ENCODE measurements at places on chromosomes 11 and 22.

DNA sequence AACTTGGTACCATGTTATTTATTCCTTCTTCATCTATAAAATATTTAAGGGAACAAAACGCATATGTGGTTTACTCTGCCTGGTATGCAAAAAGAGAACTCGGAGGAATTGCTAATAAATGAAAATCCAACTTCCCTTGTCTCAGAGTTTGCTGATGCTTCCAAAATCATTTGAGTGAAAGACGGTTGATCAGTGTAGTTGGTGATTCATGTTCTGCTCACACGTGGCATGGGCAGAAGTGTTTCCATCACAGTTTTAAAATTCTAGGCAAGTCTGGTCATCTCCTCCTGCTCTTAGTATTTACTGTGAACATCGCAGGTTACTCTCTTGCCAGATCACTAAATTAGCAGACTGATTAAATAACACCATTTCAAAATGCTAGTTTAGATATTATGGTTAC lies 11.9 kb upstream of the PARVB start:
- no peak for DNase-seq

DNA sequence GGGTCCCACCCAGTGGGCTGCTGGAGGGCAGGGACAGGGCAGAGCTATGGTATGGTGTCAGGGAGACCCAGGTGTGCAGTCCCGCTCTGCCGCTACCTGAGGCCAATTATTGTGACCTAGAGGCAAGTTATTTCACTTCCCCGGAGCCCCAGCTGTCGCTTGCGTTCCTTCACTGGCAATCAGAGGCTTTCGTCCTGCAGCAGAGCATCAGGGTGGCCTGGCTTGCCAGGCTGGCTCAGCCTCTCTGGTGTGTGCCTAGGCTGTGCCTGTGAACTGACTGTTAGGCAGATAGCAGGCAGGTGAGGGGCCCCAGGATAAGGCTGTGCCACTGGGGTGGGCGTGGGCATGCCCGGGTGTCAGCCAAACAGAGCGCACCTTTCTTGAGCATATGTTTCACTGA lies 31.4 kb downstream of the GLB1L2 start:
- DNase-seq = no peak

GRCh38 chr11:11524436-11525061 lies 97.3 kb downstream of the GALNT18 start:
- DNase-seq = no peak

- no peak for DNase-seq
Measured at GRCh38 chr22:27223317-27224177, 566.2 kb downstream of the MIAT start.

GRCh38 chr11:88521399-88521798 lies 183.9 kb upstream of the CTSC start:
- no peak for DNase-seq

- DNase-seq = no peak
Measured at GRCh38 chr22:17481424-17481823, 81.9 kb upstream of the SLC25A18 start.

DNA sequence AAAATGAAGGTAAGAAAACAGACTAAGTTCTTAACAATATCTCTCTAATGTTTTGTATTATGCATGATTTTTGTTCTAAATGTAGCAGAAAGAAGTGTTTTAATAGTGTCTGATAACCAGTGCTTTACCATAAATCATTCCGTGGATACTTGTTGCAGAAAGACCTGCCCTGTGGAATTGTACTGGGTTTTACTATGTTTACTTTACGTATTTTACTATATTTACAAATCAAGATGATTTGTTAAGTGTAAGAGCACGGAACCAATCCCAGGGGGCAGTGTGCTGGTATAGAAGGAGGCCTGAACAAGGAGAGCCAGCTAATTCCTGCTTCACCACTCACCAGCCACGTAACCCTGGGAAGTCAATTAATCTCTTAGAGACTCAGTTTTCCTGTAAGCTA lies 1.4 kb downstream of the HTR3B start:
- no peak for DNase-seq
